Left ventricle myocardium superior (tissue), 1 donor: ENCODE measurements at places on chromosomes 3 and 15. TPM values are rescaled to one million over a fixed set of nuclear protein-coding genes. Genes with fewer than 3 reads are reported as not detected.

ITIH1 gene
- total RNA-seq, result not detected

WDR72 gene
- total RNA-seq, result 0.10 TPM

NAA80 gene
- 6.7 TPM for total RNA-seq

GOLGA6L4 gene
- total RNA-seq, result 0.50 TPM

ST3GAL6 gene
- total RNA-seq, result 27.0 TPM

GRIP2 gene
- total RNA-seq, result 37.0 TPM

CIDEC gene
- total RNA-seq, result 2.5 TPM

AADAC gene
- total RNA-seq, result 0.35 TPM

C3orf20 gene
- not detected for total RNA-seq

SLC28A1 gene
- 0.50 TPM for total RNA-seq

CELSR3 gene
- 0.35 TPM for total RNA-seq

COX5A gene
- 1,577 TPM for total RNA-seq

IQCF5 gene
- not detected for total RNA-seq

MUSTN1 gene
- total RNA-seq, result 10.9 TPM
